ENCODE measurements at places on chromosomes 6 and 20. TPM values are rescaled to one million over a fixed set of nuclear protein-coding genes. Genes with fewer than 3 reads are reported as not detected.

RSPH4A gene
- total RNA-seq, result not detected

SAMD3 gene
- 0.19 TPM for total RNA-seq

DNA sequence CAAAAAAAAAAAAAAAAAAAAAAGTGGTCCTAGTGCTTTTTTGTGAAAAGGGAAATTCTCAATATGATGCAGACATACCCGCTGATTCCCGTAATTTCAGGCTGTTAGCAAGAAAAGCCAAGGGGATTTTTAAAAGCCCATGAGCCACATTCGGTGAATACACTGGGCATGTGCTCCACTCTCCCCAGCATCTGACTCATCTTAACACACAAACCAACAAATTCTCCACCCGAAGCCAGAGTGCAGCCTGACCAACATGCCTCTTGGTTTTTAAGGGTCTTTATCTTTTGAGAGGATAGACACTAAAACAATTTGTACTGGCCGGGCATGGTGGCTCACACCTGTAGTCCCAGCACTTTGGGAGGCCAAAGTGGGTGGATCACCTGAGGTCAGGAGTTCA lies 45.5 kb upstream of the CD83 start:
- DNase-seq, result no peak

DNA sequence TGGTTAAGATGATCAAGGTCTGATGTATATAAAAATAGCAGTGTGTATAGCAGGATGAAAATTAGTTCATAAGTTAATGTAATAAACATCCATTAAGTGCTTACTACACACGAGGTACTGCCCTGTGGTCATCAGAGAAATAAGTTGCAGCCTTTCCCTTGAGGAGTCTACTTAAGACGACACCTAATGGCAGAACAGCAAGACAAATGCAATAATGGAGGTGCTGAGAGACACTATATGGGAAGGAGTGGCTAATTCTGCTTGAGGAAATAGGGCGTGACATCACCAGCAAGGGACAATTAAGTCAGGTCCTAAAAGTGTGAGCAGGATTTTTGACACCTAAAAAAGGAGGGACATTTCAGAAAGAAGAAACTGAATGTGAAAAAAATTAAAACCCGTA lies 75.2 kb downstream of the BACH2 start:
- no peak for DNase-seq

DNA sequence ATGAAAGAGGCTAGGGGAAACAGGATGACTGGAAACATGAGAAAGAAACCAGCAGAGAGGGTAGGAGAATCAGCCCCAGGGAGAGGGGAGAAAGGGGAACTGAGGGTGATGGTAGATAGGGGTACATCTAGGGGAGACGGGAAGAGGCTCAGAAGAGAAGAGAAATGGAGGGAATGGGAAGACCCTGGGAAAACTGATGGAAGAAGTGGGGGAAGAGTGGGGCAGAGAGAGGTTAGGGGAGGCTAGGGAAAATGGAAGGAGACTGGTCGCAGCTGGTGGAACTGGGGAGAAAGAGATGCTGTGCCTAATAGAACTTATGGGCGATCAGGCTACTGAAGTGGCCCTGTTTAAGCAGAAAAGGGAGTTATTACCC lies 548 bp downstream of the PROCR start:
- no peak for DNase-seq

DNA sequence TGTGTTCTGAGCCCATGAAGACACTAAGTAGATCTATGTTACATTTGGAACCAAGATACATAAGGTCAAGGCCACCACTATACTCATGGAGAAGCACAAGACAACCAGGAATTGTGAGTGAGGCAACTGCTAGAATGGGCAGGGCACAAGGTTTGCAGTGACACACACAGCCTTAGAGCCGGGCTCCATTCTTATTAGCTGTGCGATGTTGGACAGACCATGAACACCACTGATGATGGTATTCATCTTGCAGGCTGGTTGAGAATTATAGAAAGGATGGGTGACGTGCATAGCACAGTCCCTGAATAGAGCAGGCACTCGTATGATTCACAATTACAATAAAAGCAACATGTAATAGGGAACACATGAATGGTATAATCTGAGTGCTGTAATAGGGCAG lies 172.4 kb downstream of the GJA10 start:
- DNase-seq, result no peak

DNA sequence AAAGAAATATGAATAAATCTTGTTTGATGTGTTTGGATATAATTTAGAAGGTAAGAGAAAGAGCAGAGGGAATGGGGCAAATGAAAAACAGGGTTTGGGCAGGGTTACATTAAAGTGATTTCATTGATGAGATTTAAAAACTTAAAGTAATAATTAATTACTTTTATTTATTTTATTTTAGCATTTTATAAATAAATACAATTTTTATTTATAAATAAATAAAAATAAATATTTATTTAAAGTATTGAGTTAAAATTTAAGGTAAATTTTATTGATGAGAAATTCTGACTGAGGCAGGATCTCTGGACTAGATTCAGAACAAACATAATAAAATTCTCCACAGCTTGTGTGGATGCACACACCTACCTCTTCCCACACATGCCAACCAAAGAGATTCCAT lies 584.1 kb upstream of the BTBD3 start:
- no peak for DNase-seq

DNA sequence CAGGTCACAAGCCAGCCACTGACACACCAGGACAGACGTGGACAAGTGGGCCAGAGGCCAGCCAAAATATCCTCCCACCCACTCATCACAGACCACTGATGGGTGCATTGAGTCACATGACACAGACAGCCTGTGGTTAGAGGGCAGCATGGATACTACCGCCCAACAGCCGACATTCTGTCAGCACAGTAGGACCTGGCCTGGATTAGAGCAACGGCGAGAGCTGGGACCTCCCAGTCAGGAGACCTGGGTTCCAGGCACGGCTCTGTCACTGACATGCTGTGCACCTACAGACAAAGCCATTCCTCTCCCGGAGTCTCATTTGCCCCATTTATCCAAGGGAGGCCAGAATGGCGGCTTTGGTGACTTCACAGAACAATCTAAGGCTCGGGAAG lies 8.0 kb downstream of the ZNF335 start:
- peak; percentile 13 for DNase-seq

GRCh38 chr20:58127701-58128111 lies 100.7 kb downstream of the ANKRD60 start:
- no peak for DNase-seq

GRCh38 chr6:11462742-11463397 lies 74.7 kb upstream of the TMEM170B start:
- DNase-seq, result no peak

DNA sequence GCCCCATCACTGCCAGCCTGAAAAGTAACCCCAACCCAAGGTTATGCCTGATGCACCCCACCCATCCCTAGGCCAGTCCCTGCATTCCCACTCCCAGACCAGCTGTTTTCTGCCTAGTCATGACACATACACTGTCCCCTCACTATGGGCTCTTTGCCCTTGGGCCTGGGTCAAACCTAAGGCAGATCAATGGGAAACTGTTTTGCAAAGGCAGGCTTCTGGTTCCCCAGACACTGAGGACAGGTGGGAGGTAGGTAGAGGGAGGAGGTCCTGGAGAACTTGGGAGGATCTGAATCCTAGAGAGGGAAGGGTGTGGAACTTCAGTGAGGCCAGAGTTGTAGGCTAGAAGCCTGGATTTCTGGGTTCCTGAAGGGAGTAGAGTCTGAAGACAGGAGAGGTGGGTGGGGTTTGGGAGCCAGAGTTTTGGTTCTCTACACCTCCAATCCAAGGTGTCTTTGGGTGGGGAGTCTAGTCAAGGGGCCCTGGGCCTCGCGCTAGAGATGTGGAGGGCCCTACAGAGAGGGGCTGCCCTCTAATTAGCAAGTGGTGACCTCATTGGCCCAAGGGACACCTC lies 2.0 kb downstream of the CLIC1 start:
- DNase-seq, result no peak

DNA sequence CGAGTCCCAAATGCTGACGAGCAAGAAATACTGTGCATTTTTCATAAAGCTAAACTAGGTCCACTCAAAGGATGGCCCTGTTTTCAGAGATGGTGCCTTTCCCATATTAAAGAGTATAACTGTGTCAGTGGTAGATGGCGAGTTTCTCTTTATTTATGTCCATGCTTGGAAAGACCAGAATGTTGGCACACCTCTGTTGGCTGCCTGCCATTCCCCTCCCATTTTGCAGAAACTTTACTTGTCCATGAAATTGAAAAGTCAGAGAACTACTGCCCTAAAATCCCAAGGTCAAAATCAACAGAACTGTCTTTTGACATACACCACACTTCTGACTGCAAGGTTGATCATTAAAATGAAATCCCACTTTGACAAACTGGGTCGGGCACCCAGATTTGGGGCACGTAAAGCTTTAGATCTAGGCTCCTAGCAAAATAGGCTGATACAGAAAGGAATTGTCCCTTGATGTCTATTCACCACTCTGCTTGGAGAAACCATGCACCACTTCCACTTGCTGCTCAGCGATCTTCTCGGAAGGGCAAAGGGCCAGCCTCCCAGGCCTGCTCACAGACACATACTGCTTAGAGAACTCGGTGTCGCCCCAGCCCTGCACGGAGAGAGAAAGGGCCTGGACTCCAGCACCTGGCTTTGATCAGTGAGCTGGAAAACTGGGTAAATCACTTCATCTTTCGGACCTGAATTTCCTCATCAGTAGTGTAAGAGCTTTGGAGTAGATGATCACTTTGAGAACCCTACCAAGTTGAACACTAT lies 130.0 kb downstream of the AGPAT4 start:
- no peak for DNase-seq

Data from Right ventricle myocardium superior (tissue), 1 donor.